Sigmoid colon (tissue), 7 donors: ENCODE measurements at places on chromosomes 12 and 14. TPM values are rescaled to one million over a fixed set of nuclear protein-coding genes. Genes with fewer than 3 reads are reported as not detected.

- no peak for DNase-seq
These were observed 62.9 kb upstream of the EEA1 start for GRCh38 chr12:92992041-92992440.

DNA sequence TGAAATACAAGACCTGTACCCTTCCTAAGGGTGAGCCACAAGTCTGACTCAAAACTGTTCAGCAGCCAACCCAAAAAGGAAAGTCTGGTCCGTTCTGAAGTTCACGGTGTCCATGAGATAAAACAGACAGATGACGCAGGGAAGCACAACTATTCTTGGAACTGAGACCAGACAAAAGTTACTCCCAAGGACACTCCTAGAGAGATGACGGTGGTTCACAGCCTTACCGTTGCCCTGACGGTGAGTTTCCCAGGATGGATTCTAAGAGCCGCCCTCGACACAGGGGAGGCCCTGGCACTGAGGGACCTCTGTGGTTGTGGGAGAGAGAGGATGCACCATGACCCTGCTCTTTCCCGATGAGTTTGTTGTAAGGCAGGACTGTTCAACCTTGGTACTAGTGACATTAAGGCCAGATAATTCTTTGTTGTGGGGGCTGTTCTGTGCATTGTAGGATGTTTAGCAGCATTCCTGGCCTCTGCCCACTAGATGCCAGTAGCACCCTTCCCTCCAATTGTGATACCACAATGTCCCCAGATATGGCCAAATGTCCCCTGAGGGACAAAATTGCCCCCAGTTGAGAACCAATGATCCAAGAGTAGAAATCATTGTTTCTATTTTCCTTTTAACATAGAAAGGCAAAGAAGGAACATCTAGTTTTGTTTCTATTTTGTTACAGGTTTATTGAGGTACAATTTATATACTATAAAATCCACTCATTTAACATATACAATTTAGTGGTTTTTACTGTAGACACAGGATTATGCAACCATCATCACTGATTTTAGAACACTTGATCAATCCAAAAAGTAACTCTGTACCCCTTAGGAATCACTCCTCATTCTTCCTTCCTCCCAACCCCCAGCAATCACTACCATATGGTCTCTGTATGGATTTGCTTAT, 23.0 kb downstream of the OR10P1 start:
- DNase-seq: peak; percentile 77

DNA sequence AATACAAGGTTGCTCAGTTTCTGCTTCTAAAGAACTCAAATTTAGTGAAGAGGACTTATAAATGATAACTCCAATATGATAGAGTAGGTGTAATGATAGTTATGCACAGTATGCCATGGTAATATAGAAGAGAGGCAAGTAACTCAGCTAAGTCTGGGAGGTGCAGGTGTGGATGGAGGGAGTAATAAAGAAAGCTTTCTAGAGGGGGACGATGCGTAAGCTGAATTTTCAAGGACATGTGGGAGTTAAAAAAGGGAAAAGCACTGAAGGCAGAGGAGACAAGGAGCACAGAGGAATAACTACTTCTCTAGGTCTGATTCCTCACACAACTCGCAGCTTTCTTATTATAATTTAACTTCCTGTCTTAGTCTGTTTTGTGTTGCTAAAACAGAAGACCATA, 49.1 kb upstream of the ZDHHC17 start:
- no peak for DNase-seq

GRCh38 chr12:27785882-27786570, 6.0 kb upstream of the MANSC4 start:
- no peak for DNase-seq

GRCh38 chr14:86597279-86597678, 1067.3 kb downstream of the FLRT2 start:
- DNase-seq: no peak

DNA sequence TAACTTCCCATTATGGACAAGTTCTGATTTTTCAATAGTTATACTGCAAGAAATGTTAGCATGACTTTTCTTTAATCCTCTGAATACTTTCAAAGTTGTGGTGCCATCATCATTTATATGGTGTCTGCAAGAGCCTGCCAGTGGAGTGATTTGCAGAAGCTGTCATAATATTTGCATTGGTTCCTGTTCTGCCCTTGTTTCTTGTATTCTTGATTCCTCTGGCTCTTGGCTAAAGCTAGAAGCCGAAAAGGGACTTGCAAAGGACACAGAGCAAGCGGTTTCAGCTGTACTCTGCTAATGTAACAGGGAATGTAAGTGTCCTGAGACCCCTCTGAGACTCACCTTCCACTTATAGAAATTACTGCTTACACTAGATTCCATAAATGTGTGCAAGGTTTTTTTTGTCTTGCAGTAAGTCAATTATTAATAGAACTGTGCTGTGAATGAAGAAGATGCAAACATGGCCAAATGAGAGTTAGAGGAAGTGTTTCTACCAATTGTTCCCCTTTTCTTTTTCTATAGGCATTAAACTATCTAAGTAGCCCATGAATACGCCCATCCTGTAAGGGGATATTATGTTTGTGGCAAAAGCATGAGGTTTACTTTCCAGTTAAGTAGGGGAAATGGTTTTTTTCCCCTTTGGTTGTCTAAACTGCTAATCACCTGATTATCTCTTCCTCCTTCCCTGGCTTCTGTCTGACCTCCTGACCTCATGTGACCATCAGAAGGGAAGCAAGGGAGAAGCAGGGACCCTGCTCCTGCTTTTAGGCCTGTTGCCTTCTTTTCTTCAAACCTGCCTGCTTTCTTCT, 5.3 kb downstream of the DYRK4 start:
- DNase-seq: no peak

DNA sequence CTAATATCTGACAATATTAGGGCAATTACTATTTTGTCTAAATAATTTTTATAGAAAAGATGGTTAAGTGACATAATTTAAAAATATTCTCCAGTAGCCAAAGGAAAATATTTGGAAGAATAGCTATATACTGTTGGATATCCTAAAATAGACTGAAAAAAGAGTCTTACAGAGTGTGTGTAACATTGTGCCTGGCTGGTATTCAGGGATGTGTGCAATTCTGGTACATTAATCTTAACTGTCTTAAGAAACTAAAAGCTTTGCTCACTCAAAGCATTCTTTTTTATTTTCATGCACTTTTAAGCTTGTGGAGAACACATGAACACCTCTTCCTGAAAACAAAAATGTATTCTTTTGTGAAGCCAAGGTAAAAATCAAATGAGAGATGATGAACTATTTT, 10.1 kb upstream of the NR2C1 start:
- DNase-seq: no peak

DNA sequence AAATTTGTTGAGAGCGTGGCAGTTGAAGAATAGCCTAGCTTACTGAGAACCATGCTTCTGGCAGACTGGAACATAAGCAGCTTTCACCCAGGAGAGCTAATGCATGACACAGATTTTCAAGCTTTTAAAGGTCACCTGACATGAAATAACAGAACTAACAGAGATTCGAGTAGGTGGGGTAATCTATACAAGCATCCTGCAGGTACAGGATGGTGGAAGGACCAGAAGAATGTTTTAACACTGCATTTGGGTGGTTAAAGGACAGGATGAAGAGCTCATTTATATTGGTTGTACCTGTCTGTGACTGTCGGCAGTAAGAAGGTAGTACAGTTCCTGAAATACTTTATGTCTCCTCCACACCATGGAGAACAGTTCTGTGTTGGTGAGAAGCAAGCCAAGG, 8.9 kb downstream of the PELI2 start:
- DNase-seq: no peak

DNA sequence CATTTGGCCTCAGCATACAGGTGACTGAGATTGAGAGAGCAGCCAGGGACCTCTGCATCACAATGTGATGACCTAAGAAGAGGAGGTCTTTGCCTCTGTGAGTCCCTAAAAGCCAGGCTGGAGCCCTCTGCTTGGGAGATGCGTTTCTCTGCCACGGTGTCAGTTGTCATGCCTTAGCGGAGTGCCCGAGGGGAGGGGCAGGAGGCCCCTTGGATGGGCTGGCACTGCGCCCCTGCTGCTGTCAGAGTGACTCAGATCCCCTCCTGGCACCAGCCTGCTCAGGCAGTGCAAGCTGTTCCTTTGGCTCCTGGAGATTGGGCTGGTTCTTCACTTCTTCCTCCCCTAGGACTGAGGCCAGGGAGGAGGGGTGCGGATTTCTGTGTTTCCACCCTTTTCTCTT, 64.9 kb upstream of the KCNA5 start:
- no peak for DNase-seq

- DNase-seq: no peak
These were observed 52.6 kb downstream of the GALC start for GRCh38 chr14:87940382-87940781.

GRCh38 chr12:89752341-89752740, 43.7 kb upstream of the ATP2B1 start:
- no peak for DNase-seq

DNA sequence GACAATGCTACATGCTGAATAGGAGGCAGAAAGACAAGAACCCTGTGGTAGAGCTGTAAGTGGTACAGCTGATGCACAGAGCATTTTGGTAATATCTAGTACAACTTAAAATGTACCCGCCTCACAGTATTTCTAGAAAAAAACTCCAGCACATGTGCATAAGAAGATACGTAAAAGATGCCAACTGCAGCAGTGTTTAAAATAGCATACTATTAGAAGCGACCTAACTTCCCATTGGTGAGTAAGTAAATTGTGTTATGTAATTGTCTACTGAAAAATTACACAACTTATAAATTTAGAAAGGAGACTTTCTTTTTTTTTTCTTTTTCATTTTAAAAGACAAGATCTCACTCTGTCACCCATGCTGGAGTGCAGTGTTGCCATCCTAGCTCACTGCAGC, 114.3 kb upstream of the CAND1 start:
- DNase-seq: no peak

DNA sequence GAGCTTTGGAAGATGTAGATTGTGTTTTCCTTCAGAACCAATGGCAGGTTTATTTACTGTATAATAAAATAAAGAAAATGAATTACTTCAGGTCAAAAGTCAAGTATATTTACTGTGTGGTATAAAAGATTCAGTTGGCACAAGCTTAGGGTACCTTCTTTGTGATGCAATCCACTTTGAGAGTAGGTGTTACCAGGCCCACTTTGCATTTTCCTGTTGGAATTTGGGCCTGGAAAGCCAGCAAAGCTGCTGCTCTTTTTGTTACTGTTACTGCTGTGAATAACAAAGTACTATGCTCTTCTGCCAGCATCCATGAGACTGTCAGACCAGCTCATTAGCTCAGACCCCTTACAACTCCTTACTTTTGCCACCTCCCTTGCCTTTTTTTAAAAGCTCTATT, 649.0 kb upstream of the SEL1L start:
- no peak for DNase-seq

GRCh38 chr14:92729634-92730358, 18.6 kb downstream of the LGMN start:
- no peak for DNase-seq

TAS2R10 gene
- 2.9 TPM for total RNA-seq

AICDA gene
- total RNA-seq: not detected

NGB gene
- total RNA-seq: 9.5 TPM

CD163 gene
- total RNA-seq: 233 TPM

KSR2 gene
- total RNA-seq: 0.41 TPM

RBM19 gene
- 22.2 TPM for total RNA-seq

KRT75 gene
- not detected for total RNA-seq
